ENCODE measurements at places on chromosomes 13 and 19.

GRCh38 chr13:34037636-34038540, 219.9 kb downstream of the RFC3 start:
- DNase-seq, result no peak

DNA sequence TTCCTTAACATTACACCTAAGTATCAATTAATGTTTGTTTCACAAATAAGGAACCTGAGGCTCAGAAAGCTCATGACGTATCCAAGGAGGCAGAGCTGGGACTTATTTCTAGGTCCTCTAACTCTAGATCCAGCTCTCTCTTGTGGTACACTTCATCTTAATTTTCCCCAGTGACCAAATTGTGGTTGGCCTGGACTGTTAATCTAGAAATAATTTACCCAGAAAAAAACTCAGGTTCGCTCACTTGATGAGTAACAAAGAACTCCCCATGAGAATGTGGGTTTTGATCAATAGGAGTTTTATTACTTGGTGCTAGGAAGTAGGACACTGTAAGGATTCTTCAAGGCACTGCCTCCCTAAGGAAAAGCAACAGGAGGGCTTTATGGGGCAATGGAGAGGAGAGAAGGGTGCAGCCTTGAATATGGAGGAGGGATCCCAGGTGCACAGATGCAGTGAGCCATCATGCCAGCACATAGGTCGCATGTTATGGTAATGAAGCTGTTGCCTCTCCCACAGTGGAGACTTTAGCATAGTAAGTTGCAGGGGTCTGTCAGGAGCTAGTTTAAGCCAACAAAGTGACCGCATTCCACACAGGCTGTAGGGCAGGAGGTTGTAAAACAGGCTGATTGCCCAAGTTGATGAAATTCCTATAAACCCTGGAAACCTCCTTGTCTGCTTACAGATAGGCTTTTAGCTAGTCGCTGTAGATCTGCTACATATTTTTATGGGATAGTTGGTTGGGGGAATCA, 14.7 kb downstream of the RAP2A start:
- no peak for DNase-seq

- DNase-seq, result no peak
Observed at GRCh38 chr13:113454936-113455335, 1.6 kb upstream of the ADPRHL1 start.

DNA sequence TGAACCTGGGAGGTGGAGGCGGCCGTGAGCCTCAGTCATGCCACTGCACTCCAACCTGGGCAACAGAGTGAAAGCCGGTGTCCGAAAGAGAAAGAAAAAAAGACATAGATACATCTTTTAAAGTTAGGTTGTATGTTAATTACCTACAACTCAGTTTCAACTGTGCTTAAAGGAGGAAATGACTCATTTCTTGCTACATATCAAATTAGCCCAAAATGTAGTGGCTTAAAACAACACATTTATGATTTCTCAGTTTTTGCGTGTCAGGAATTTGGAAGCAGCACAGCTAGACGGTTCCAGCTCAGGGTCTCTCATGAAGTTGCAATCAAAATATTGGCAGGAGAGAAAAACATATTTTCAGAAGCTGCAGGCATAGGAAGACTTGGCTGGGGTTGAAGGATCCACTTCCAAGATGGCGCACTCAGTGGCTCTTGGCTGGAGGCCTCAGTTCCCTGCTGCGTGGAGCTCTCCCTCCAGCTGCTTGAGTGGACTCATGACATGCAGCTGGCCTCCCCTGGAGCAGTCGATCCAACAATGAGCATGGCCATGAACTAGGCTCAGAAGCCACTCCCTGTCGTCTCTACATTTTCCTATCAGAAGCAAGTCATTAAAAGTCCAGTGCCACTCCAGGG, 7.1 kb downstream of the LDLR start:
- no peak for DNase-seq

DNA sequence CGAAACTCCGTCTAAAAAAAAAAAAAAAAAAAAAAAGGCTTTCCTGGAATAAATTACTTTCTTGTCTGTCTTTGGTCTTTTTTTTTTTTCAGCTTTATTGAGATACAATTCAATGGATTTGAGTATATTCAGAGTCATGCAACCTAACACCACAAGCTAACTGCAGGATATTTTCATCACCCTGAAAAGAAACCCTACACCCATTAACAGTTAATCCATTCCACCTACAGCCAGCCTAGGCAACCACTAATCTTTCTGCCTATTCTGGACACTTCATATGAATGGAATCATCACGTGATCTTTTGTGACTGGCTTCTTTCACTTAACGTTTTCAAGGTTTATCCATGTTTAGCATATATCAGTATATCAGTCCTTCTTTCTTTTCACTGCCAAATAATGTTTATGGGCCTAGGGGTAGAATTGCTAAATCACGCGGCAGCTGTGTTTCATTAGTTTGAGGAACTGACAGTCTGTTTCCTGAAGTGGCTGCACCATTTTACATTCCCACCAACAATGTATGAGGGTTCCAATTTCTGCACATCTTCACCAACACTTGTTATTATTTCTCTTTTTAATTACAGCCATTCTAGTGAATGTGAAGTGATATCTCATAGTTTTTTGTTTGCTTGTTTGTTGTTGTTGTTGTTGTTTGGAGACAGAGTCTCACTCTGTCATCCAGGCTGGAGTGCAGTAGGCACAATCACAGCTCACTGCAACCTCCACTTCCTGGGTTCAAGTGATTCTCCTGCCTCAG, 19.9 kb downstream of the LRFN3 start:
- DNase-seq, result no peak

GRCh38 chr13:77033717-77034302, 6.9 kb upstream of the FBXL3 start:
- DNase-seq, result no peak

GRCh38 chr19:4113398-4114088, 10.4 kb downstream of the MAP2K2 start:
- no peak for DNase-seq

GRCh38 chr13:72199640-72200039, 332.6 kb upstream of the DACH1 start:
- no peak for DNase-seq

- DNase-seq, result peak; percentile 44
Observed at GRCh38 chr19:30799865-30800755, 427.9 kb downstream of the ZNF536 start.

DNA sequence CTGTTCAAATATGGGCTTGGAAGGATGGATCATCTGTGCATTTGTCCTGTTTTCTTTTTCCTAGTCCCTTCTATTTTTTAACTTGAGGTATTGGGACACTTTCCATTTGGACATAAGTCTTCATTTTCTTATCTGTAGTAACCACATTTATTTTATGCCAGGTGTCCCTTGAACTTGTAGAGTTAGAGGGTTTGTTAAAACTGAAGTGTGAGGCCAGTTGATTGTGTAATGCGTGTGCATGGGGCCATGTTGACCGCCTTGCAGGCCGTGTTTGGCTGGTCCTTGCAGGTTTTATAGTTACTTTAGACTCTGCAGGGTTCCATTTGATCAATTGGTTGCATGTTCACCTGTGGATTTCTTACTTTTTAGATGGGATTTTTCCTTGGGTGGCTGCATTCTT, 21.0 kb downstream of the SAE1 start:
- no peak for DNase-seq

DNA sequence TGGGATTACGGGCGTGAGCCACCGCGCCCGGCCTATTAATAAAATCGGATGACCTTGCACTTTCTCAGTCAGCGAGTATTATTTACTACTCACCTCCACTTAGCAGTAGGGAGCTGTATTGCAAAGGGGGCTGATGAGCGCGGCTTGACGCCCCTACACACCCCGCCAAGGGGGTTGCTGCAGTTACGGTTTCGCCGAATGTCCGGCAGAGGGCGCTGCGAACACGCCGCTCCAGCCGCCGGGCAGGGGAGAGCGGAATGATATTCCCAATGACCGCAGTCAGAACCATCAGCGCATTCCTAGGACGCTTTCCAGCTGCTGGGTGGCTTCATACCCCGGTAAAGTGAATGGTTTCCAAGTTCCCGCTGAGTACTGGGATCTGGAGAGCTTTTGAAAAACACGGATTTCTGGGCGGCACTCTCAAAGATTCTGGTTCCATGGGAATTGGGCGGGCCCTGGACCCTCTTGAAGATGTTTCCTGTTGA, 30.0 kb upstream of the TPT1 start:
- DNase-seq, result no peak

GRCh38 chr13:53197424-53197823, 168.8 kb downstream of the OLFM4 start:
- DNase-seq, result no peak

DNA sequence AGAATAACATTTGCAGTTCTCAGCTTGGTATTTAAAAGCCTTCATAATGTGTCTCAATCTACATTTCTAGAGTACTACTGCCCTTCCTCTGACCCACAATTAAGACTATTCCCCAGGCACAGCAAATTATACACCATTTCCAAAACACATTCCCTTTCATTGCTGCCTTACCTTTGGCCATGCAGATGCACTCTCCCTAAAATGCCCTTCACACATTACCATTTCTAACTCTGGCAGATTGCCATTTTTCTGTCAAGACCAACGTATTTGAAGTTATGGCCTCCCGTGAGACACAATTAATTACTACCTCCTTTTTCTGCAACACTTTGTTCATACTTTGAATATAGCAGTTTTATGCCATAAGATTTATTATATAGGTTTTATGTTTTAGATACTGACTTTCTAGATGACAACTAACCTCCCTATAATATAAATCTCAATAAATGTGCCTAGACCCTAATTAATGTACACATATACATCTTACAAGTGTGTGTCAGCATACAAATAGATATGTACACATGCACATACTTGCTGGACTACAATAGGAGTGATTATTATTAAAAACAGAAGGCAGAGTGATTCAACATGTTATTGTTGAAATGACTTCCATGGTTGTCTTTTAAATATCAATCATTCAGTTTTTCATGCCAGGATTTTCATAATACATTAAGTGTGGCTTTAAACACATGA, 2902.5 kb downstream of the PCDH9 start:
- no peak for DNase-seq

- DNase-seq, result no peak
Observed at GRCh38 chr19:33887891-33888290, 91.2 kb downstream of the KCTD15 start.

GRCh38 chr13:63175536-63175935, 1759.9 kb upstream of the PCDH20 start:
- DNase-seq, result no peak

GRCh38 chr13:73708393-73708985, 425.7 kb downstream of the KLF12 start:
- DNase-seq, result peak; percentile 0

DNA sequence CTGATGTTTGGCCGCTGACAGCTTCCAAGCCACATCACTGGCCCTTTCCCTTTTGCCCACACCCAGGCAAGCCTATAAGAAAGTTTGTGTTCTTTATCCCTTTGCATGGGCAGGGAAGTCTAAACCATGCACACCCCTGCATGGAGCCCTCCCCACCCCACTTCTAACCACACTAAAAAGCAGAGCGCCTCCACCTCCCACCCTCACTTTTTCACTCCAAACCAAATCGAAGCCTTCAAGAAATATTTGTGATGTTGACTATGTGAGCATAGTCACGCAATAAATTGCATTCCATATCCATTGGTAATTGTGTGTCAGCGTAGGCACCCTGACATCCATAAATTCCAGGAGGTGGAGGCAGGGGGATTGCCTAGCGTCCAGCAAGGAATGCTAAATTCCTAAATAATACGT, 104.4 kb upstream of the LSM14A start:
- DNase-seq, result no peak

- DNase-seq, result no peak
Observed at GRCh38 chr13:55553701-55554100, 1587.0 kb upstream of the PRR20A start.

DNA sequence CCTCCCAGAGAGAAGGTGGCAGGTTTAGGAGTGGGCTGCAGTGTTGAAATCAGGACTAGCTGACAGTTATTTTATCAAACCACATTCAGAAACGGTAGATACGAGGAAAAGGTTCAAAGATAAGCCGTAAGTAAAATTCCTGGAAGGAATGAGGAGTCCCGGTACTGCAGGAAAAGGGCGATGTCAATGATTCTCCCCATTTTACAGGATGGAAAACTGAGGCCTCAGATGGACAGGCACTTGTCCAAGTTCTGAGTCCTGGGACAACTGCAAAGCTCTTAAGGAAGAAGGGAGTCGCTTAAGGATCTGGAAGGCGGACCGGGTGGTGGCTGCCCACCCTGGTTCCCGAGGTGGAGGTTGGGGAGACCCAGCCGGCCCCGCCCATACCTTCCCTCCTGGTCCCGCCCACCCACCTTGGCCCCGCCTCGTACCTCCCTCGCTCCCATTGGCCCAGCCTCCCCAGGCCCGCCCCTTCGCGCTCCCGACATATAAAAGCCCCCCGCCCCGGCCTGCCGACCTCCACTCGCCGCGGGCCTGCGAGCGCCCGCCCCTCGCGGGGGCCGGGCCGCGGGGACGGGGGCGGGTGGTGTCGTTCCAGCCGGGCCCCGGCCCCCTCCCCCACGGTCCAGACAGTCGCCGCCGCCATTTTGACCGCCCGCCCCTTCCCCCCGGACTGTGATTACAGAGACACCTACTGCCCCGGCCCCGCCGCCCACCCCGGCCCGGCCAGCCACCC, 603 bp downstream of the RFX1 start:
- peak; percentile 58 for DNase-seq

DNA sequence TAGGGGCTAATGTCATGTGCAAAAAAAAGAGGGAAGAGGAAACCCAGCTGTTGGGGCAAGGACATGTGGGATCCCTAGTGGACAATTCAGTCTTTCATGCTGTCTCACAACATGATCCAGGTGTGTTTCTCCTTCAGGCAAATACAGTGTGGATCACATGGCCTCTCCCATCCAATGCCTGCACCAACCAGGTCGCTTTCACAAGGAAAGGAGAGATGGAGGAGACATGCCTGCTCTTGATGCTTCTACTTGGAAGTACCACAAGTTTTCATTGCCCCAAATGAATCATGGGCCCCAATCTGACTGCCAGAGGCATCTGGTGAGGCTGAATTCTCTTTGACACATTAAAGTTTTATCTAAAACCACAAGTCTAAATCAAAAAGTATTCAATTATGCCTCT, 82.1 kb downstream of the DLEU7 start:
- DNase-seq, result no peak

DNA sequence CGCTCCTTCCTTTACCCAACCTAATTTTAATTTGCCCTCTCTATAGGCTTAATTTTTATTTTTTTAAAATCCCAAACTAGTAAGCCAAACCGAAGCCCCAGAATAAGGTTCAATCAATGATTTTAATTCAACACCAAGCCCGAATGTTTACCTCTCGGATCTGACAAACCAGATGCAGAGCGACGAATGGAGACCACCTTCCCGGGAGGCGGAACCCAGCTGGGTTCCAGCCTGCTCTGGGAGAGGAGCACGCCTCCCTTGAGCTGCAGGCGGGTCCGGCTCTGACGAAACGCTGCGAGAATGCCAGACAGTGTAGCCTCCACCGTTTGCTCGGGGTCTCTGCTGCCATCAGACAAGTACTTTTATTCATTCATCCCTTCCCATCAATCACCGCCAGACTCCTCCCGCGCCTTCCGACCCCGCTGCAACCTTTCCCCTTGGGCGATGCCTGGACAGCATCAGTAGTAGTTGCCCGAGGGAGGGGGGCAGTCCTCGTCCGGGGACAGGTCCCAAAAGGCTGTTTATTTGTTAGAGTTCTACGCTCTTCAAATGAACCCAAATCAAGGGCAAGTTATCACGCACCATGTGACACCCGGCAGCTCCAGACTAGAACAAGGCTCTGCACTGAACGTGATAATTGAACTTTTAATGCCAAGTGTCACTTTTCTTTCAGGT, 752 bp upstream of the EDNRB start:
- peak; percentile 4 for DNase-seq
